GOT3 (cell line): ENCODE measurements at places on chromosomes 6 and 20.
A peak's percentile ranks its signal among the peaks of the same experiment; 100 is the strongest.

DNA sequence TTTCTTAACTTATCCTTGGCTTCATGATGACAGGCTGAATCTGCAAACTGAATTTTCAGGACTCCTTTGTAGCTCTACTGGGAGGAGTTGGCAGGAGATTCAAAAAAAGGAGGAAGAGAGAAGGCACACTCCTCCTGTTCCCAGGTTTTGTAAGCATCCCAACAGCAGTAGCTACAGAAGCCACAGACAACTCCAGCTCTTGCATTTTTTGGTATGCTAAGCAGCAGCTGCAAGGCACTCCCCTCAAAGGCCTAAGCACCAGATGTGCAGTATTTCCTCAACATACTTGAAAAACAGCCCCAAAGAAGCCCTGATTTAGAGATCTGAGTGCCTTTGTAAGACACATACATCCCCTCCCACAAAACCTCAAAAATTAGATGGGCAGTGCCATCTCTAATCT lies 328.6 kb upstream of the SYNCRIP start:
- no peak for DNase-seq

- DNase-seq = no peak
Observed at GRCh38 chr6:48641544-48641943, 530.5 kb upstream of the PTCHD4 start.

GRCh38 chr20:24131684-24132083 lies 143.1 kb upstream of the GGTLC1 start:
- DNase-seq = no peak

DNA sequence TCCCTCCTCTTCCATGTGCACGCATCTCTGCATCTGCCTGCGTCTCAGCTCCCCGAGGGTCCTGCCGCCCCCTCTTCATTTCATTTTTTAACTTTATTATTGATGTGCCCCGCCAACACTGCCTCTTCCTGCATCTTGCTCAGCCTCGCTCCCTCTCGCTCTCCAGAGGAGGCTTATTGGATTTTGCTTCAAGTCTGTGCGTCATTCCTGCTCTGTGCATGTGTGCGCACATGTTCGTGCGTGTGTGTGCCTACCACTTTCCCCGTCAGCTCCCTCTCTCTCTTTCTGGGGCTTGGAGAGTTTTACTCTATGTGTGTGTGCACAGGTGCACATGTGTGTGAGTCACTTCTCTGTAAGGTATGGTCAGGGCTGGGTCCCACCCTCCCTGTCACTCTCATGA lies 71.8 kb upstream of the NNAT start:
- no peak for DNase-seq

DNA sequence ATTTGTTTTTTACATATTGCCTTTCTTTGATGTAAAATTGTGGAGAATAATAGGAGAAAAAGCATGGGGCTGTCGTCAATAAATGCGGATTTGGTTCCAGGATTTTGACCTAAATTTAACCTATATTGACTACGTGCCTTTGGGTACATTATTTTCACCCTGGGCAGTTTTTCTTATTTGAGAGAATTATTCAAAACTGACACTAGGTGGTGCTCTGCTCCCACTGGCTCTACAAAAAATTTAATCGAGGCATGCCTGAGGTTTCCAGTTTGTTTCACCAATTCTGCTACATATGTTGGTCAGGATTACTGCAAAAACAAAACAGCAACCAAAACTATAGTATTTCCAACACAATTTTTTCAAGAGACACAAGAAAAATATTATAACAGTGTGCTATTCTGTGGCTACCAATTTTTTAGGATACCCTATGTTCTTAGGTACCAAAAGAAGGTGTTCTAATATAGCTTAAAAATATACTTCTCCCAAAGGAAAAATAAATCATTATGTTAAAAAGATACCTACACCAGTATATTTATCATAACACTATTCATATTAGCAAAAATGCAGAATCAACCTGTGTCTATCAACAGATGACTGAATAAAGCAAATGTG lies 48.6 kb upstream of the FABP7 start:
- no peak for DNase-seq

GRCh38 chr6:11525468-11526155 lies 11.9 kb upstream of the TMEM170B start:
- DNase-seq = no peak

- DNase-seq = no peak
Observed at GRCh38 chr20:24968278-24968800, 19.3 kb downstream of the CST7 start.

GRCh38 chr6:109687271-109687761 lies 3.7 kb downstream of the AK9 start:
- peak; percentile 3 for DNase-seq

DNA sequence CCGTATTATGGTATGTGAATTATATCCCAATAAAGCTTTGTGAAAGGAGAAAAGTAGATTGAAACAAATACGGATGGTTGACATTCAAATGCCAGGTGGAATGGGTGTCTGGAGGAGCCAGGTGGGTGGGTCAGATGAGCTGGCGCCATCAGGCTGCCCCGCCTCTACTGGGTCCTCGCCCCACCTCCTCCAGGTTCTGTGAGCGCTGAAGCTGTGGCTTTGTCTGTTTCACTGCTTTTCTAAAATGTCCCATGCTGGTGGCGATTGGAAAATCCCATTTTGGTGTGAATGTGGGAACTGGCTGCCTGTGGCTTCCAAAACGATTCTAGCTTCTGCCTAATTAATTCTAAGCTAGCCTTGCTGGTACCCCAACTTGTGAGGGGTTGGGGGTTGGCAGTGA lies 16.5 kb downstream of the DUSP22 start:
- no peak for DNase-seq

- DNase-seq = peak; percentile 37
Observed at GRCh38 chr20:59087829-59088433, 45.3 kb upstream of the PRELID3B start.

DNA sequence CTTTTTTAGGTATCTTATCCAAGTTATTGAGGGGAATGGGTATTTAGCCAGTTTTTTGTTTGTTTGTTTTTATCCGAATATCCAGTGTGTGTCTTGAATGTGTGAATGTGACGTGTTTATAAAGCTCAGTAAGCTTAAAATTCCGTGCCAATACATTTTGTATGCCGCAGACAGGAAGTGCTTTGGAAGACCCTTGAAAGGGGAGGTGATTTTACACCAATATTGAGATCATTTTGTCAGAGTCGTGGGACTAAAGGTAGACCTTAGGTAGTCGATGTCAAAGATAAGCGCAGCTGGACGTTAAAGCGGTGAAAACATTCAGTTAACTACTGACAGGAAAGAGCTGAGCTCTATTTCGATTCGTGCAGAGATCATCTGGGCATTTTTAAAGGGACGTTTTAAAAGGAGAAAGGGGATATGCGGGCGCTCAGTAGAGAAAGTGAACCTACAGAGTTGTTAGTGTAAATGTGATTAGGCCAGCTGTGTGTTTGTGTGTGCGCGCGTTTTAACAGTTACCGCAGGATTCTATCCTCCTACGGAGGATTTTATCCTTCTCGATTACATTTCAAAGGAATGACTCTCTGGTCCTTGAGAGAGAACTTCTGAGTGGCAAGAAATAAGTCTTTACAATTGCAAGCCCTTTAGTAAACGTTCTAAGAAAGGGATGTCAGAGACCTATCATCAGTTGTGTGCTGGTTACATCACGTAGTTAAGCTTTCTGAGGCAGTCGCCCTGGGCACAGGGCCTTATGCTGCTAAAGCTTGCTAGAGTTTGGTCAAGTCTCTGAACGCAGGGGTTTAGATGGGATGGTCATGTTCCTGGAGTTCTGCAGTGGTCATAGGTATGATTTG lies 625 bp upstream of the ECHDC1 start:
- DNase-seq = no peak

- no peak for DNase-seq
Observed at GRCh38 chr6:166346965-166347364, 4.6 kb upstream of the SFT2D1 start.

GRCh38 chr6:71510057-71510713 lies 221.6 kb downstream of the OGFRL1 start:
- no peak for DNase-seq

DNA sequence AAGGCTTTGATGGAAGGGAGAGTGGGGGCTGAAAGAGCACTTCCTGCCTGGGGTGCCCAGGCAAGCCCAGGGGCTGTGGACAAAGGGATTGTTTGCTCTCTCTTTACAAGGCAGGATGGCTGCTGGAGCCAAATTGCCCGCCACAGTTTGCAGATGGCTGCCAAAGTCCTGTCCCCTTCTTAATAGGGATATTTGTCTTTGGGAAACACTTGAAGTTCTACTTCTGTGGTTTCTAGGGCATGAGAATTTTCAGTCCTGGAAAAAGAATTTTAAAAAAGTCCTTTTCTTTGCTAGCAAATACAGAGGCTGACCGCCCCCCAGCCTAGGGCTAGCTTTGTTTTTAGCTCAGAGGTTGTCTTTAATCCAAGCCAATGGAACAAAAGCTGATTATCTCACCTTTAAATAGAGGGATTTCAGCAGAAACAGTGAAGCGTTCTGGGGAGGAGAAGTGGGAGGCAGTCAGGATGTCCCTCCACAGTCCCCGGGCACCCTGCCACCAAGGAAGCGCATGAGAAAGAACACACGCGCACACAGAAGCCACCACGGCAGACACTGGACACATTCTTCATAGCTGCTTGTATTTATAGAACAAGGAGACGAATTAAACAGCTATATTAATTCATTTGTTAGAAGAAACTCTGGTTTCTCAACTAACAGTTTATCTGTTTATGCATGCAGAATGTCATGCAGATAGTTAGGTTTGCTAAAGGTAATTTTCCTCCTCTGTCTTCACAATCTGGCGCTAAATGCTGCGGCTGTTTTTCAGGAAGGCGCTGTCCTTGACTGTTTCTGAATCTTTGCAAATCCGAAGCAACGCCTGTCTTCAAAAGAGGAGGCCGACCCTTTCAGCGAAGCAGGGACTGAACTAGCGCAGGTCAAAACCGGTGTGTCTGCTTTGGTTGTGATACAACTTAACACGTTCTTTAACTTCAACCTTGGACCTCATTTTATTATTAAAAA lies 736.9 kb downstream of the QKI start:
- no peak for DNase-seq

DNA sequence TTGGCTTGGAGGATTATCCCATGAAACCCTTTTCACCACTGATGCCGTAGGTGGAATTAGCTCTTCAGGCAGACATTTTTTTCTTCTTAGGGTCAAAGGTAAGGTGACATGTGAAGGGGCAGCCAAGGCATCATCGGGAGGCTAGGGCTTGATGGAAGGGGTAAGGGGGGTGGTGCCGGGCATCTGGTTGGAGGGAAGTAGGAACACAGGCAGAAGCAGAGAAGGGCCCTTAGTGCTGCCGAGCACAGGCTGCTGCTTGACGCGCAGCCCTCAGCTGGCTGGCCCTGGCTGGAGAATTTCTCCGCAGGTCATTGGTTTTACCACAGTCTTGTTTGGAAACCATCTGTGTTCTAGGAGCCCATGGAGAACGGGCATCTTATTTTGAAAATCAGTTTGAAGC lies 54.7 kb downstream of the TRAF3IP2 start:
- no peak for DNase-seq
